ENCODE measurements at places on chromosomes 11 and 22.
A peak's percentile ranks its signal among the peaks of the same experiment; 100 is the strongest.

GRCh38 chr11:79697905-79698304 is 257.1 kb upstream of the TENM4 start:
- peak; percentile 45 for DNase-seq

GRCh38 chr22:31238057-31238456 is 26.0 kb downstream of the LIMK2 start:
- DNase-seq, result no peak

GRCh38 chr11:70132641-70133040 is 54.5 kb downstream of the ANO1 start:
- DNase-seq, result no peak

GRCh38 chr11:17414992-17415391 is 26.5 kb upstream of the KCNJ11 start:
- no peak for DNase-seq

GRCh38 chr22:22380098-22381030 is 128.2 kb downstream of the ZNF280B start:
- peak; percentile 49 for DNase-seq

DNA sequence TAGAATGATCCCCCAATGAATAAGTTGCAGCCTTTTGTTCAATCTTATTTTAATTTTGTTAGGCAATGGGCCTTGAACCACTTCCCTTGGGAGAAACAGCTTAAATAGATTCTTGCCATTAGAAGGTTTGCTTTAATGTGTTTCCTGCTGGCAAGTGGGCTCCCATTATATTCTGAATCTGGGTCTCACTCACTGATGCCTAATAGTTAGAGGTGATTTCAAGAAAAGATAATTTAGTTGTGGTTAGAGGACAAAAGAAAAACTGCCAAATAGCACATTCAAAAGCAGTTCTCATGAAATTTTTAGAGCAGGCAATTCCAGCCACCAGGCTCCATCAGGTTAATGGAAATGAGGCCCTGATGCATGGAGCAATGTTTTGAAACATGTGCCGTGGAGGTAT is 362.6 kb upstream of the CHORDC1 start:
- DNase-seq, result no peak

DNA sequence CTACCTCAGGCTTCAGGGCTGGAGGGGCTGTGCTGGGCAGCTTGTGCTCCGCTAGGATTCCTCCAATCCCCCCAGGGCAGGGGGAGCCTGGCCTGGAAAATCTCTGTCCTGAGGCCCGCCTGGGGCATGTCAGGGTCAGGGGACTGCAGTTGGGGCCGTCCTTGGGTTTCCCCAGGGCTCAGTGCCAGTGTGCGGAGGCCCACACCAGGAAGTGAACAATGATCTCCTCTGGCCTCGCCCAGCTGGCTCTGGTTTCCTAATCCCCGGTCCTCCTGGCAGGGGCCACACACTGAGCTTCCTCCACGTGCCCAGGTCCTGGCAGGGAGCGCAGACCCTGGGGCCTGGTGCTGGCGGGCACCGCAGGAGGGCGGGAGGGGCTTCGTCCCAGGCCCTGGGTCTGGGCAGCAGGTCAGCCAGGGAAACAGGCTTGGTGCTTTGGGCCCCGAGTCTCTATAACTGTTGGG is 1.4 kb upstream of the MUC2 start:
- DNase-seq, result peak; percentile 75

GRCh38 chr22:45583504-45583903 is 80.8 kb downstream of the FBLN1 start:
- no peak for DNase-seq

GRCh38 chr11:23873406-23873805 is 623.4 kb upstream of the LUZP2 start:
- DNase-seq, result no peak

GRCh38 chr11:113386866-113387265 is 713 bp upstream of the ANKK1 start:
- DNase-seq, result no peak

- no peak for DNase-seq
Observed at GRCh38 chr11:71108013-71108865, 144.1 kb downstream of the SHANK2 start.

DNA sequence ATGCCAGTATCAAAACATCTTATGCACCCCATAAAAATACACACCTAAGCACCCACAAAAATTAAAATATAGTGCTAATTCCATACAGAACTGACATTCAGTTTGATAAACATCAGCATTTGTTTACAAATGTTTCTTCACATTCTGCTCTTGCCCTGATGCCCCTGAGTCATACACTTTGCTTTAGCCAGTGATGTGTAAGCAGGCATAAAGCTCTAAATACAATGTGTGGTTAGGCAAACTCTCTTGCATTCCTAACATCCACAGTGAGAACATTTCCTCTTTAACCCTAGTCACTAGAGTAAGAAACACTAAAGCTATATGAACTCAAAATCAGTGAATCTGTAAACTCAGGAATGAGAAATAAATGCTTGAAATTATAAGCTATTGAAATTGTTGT is 1060.7 kb downstream of the FAM181B start:
- DNase-seq, result no peak

- no peak for DNase-seq
Observed at GRCh38 chr11:35614939-35615569, 3.2 kb upstream of the FJX1 start.

- no peak for DNase-seq
Observed at GRCh38 chr22:37169406-37169805, 18.6 kb downstream of the C1QTNF6 start.

- peak; percentile 73 for DNase-seq
Observed at GRCh38 chr11:1889224-1889930, 2.3 kb downstream of the PRR33 start.

GRCh38 chr11:29306527-29306926 is 710.3 kb downstream of the KCNA4 start:
- DNase-seq, result no peak

- no peak for DNase-seq
Observed at GRCh38 chr11:85939099-85940015, 84.2 kb downstream of the CCDC83 start.

- DNase-seq, result no peak
Observed at GRCh38 chr22:18947905-18948304, 11.8 kb upstream of the PRODH start.

DNA sequence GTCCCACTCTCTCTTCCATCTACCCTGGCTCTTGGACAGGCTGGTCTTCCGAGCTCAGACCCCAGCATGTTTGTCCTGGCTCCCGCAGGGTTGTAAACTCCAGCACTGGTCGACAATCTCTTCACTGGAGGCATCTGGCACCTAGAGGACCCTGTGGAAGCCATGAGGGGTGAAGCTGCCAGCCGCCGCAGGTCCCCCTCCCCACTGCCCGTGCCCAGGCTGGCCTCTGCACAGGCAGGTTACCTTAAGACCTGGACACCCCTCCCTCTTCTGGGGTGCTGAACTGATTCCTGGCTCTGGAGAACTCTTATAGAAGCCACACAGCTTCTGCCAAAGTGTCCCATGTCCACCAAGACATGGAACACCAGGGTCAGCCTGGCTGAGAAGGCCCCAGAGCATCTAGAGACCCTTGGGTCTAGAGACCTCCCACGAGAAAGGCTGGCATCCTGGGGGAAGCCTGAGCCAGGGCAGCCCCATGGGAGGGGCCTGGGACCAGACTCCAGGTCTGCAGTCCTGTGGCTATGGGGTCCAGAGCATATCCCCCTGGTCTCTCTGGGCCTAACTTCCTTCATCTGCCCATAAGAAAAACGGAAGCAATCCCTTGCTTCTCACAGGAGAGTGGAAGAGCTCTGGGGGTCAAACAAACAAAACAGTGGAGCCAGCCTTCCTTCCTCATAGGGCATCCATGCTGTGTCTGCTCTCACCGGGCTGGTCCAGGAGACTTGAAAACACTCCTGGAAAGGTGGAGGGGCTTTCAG is 30.6 kb downstream of the LMO1 start:
- DNase-seq, result no peak

DNA sequence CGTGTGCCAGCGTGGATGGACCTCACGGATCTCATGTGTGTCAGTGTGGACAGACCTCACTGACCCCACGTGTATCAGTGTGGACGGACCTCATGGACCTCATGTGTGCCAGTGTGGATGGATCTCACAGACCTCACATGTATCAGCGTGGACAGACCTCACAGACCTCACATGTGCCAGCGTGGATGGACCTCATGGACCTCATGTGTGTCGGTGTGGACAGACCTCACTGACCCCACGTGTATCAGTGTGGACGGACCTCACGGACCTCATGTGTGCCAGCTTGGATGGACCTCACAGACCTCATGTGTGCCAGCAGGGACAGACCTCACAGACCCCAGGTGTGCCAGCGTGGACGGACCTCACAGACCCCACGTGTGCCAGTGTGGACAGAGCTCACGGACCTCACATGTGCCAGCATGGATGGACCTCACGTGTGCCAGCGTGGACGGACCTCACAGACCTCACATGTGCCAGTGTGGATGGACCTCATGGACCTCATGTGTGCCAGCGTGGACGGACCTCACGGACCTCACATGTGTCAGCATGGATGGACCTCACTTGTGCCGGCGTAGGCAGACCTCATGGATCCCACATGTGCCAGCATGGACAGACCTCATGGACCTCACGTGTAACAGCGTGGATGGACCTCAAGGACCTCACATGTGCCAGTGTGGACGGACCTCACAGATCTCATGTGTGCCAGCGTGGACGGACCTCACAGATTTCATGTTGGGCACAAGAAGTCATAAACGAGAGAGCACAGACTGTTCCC is 18.2 kb downstream of the TTLL8 start:
- no peak for DNase-seq

DNA sequence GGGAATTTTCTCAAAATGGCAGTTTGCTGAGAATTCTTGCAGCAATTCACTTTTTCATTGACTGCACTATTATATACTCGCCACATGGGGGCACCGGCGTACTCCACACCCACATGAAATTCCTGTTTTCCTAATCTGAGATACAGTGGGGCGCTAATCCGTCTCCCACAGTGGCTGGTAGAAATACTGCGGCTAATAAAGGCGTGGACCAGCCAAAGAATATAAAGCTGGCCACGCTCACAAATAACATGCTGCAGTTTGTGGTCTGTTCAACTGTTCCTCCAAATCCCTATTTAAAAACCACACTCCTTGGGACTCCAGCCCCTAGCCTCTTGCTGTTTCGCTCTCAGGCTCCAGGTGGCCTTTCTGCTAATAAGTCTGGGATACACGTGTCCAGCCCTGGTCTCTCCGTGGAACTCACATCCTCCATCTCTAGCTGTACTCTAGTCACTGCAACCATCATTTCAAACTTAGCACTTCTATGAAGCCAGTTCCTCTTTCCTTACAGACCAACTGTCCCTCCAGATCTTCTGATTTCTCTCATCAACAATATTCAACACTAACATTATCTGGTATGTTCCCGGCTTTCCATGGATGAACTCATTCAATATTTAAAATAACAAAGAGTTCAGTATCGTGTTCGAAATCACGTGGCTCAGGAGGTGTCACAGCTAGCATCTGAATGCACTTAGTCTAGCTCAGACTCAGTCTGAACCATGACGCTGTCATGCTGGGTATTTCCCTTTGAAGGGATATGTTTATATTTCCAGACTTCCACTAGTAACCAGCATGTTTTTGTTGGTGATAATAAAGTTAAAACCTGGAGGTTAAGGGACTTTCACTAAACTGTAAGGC is 22.0 kb downstream of the TBRG1 start:
- peak; percentile 59 for DNase-seq

DNA sequence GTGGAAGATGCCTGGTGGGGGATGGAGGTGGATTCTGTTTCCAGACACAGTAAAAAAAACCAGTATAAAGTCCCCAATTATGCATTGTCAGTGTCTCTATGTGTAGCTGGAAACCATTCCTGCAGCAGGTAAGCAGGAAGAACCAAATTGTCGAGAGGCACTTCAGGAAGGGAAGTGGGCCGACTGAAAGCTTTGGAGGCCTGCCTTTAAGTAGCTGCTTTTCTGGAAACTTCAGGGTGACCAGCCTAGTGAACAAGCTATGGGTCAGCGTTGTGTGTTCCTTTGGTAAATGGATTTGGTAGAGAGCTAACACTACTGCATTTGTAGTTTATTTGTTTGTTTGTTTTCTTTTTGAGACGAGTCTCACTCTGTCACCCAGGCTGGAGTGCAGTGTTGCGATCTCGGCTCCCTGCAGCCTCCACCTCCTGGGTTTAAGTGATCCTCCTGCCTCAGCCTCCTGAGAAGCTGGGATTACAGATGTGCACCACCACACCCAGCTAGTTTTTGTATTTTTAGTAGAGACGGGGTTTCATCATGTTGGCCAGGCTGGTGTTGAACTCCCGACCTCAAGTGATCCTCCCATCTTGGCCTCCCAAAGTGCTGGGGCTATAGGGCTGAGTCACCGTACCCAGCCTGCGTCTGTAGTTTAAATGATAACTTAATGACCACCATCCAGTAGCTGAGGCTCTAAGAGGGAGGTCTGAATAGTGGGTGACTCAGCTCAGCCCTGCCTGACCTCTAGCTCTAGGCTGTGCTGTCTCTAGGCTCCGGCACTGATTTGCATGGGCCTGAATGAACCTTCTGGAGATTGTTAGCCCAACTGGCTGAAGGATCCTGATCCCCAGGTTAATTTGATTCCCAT is 12.8 kb downstream of the PTPRJ start:
- no peak for DNase-seq

- peak; percentile 16 for DNase-seq
Observed at GRCh38 chr11:124115782-124116616, 749 bp downstream of the VWA5A start.

DNA sequence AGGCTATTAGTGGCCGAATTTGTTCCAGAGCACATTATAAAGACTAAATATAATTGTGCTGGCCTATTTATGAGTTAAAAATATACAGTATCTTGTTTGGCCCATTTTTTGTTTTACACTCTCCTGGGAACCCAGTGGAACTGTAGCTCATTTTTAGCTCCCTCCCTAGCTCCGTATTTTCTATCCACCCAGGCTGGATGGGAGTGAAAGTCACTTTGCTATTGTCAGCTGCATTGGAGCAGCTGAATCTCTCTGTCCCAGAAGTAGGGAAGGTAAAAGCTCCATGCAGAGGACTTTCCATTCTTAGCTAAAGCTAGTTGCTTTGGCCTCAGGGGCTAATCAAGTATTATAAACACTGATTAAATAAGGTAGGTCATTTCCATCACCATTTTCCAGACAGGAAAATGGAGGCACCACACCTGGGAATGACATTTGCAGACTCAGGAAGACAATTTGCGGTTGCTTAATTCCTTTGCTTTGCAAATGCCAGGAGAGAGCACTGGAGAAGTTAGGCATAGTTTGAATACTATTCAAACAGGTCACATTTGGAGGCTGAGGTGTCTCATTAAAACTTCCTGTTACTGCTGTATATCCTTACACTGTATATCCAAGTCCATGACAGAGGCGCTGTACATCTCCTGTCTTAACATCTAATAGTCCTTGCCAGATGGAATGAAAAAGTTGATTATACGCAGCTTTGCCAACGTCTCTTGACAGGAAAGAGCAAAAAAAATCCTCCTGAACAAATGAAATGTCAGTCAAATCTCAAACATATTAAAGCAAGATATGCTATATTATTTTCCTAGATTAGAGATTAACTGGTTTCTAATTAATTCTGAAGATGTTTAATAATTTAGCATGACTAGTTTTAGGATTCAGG is 338.1 kb upstream of the KIRREL3 start:
- DNase-seq, result no peak

- peak; percentile 80 for DNase-seq
Observed at GRCh38 chr11:6655790-6656583, at the start of gene DCHS1. Gene DCHS1, minus strand, starts transcription at chr11:6655809. Its CDS starts 14,196 bp downstream, at chr11:6641613.

GRCh38 chr11:58575377-58576020 is at the start of gene LPXN:
Gene LPXN, minus strand, starts transcription at chr11:58575856. Its CDS starts 84 bp downstream, at chr11:58575772.
- no peak for DNase-seq

GRCh38 chr11:79092791-79093353 is 348.0 kb downstream of the TENM4 start:
- DNase-seq, result no peak

Measured in femur (tissue), 1 donor.